Putamen (tissue), 1 donor: ENCODE measurements at places on chromosomes 11 and 22.

- DNase-seq: no peak
Observed at GRCh38 chr22:35103761-35104160, 37.8 kb downstream of the ISX start.

- DNase-seq: no peak
Observed at GRCh38 chr22:37547251-37547741, 13.0 kb upstream of the CDC42EP1 start.

DNA sequence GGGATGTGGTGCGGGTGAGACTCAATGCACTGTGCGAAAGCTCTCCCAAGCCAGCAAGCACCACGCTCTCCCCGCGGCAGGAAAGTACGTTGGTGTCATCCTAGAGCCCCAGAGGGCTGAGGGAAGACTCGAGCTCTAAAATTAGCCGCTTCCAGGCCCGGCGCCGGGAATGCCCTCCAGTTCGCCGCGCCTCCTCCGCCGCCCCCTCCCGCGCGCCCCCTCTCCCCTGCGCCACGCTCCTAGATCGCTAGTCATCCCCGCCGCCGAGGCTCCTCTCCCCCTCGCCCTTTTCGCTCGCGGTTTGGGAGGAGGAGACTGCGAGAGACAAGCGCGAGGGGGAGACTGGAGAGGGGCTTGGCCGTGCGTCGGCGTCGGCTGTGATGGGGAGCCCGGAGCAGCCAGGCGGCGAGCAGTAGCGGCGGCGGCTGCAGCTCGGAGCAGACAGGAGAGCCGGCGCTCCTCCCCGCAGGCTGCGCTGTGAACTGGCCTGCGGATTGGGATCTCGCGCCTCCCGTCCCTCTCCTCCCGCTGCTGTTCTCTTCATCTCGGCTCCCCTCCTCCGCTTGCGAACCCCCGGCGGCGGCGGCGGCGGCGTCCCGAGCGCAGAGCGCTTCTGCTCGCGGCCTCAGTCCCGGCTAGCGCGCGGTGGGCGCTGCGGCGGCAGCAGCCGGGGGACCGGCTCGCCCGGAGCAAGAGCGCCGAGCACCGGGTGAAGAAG lies at the start of gene FAT3:
Gene FAT3 (plus strand): TSS at position 412 of the 718 bp plus-strand sequence. CDS start 127,295 bp downstream, outside the sequence.
- DNase-seq: peak; percentile 66

- DNase-seq: no peak
Observed at GRCh38 chr11:93492464-93493251, 50.5 kb downstream of the SMCO4 start.

DNA sequence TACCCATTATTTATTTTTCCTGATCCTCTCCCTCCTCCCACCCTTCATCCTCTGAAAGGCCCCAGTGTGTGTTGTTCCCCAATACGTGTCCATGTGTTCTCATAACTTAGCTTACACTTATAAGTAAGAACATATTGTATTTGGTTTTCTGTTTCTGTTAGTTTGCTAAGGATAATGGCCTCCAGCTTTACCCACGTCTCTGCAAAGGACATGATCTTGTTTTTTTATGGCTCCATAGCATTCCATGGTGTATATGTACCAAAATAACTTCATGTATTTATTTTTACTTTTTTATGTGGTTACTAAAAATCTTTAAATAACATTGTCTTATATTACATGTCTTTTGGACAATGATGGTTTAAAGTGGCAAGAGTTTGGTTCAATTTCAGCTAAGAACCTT lies 15.2 kb downstream of the PDGFD start:
- DNase-seq: no peak

DNA sequence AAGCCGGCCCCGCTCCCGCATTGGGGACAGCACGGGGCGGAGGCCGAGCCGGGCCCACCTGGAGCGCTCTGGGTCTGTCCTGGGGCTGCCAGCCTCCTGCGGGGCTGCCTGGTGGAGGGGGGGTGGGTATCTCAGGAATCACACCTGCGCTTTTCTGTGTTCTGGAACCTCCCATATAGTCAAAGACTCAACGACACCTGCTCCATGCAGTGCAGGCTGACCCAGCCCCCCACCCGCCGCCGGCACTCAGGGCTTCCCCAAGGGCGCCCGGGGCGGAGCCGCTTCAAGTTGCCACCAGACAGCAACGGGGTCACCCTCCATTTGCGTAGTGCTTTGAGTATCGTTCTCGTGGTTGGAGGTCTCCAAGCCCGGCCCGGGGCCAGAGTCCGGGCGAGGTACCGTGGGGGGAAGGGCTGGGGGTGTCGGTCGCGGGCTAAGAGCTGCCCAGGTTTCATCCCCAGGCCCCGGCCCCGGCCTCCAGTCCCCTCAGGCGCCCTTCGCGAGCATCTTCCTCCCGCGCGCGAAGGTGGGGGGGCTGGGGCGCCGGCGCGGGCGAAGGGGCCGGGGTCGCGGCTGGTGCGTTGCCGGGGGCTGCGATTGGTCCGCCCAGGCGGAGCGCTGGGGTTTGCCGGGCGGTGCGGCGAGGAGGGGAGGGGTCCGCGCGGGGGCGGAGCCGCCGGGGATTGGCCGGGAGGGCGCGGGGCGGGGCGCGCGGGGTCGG lies 6.6 kb downstream of the TSPAN4 start:
- no peak for DNase-seq

GRCh38 chr11:112377946-112378345 lies 117.3 kb upstream of the PLET1 start:
- no peak for DNase-seq

DNA sequence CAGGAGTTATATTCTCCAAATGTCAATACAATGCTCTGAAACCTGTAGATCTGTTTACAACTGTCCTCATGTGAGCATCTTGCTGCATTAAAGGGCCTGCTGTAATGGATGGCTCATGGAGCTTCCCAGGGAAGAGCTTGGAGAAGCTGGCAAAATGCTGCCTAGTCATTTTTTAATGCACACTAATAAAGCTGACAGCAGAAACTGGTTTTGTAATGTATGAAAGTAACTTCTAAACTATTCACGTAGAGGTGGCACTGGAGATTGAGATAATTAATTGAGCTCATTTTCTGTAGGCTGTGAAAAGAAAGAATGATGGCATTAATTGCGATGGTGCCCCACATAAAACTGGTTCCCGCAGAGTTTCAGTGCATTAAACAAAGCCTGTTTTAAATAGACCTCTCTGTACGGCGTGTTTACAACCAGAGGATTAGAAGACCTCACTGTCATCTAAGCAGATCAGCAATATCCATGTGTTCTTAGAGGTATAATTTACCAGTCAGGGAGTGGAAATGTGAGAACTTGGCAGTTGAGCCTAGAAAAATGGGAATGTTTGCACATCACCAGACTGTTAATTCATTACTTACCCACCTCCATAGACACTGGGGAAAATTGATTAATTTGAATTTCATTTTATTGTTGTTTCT lies 16.0 kb downstream of the POLA2 start:
- DNase-seq: no peak

DNA sequence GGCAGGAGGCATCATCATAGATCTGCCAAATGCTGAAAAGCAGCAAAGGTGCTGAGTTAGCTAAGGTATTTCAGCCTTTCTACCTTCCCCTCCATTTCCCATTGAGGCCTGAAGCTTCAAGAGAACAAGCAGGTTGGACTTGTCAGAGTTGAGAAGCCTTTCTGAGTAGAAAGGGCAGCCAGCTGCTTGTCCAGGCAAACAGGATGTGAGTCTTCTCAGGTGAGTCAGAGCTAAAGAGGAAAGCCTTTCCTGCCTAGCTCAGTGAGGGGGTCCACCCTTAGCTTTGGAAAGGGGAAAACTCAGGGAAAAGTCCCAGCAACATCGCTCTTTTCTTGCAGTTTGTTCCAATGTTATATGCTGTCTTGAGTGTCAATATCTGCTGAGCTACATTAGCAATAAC lies 13.2 kb upstream of the MPZL2 start:
- DNase-seq: no peak

DNA sequence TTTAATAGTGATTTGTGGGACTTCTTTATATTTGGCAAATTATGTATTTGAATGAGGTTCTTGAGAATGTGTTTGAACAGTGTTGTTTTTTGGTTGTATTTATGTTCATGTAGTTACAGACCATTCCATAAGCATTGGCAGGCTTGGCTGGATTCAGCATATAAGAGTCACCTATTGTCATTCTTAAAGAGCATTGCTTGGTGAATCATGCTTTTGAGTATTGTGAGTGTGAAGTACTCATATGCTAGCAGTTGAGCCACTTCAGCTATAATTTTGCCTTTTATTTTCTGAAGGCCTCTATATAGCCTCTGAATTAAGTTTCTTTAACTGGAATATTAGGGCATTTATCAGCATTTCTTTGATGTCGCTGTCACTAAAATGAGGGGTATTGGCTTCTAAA lies 110.0 kb upstream of the GAL start:
- no peak for DNase-seq

- no peak for DNase-seq
Observed at GRCh38 chr11:25536289-25536688, 795.6 kb upstream of the ANO3 start.

DNA sequence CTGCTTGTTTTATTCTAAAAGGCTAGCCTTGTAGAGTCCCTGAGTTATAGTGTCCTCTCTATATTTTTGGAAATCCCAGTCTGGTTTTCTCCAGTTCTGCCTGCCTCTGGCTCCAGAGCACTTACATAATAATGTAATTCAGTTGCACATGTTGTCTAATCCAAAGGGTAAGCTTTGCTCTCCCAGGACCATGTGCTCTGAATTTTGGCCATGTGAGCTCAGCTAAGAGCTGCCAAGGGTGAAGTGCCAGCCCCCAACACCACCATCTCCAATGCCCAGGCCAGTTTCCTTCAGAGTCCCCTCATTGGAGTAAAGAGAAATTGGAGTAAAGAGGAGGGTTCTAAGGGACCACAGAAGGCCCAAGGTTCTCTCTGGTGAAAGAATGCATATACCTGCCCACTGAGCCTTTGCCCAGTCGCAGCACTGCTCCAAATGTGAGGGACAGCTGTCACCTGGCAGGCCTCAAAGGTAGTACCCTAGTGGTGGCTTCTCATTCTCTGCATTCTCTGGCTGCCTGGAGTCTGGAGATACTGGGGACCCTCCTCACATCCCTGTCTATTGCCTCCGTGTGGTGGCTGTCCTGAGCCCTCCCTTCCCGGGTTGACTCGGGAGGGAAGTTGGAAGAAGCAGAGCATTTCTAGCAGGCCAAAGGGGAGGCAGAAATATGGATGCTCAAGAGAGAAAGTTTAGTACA lies 4.9 kb downstream of the CRY2 start:
- peak; percentile 67 for DNase-seq

DNA sequence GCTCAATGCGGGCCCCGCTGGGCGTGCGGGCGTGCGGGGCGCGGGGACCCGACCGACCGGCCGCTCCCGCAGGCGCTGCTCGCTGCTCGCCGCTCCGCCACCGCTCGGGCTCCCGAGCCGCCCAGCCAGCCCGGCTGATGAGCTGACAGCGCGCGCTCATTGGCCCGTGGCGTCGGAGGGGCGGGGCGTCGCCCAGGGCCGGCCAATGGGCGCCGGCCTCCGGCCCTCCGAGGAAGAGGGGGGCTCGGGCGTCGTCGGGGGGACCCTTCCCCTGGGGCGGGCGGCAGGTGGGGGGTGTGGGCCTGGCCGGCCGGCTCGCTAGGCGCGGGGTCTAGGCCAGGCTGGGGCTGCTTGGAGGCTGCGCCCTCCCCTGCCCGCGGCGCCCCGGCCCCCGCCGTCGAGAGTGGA lies at the start of gene SCUBE1:
Gene SCUBE1 (minus strand): TSS at position 111 of the 408 bp plus-strand sequence. CDS start 111 bp downstream, outside the sequence.
- no peak for DNase-seq

DNA sequence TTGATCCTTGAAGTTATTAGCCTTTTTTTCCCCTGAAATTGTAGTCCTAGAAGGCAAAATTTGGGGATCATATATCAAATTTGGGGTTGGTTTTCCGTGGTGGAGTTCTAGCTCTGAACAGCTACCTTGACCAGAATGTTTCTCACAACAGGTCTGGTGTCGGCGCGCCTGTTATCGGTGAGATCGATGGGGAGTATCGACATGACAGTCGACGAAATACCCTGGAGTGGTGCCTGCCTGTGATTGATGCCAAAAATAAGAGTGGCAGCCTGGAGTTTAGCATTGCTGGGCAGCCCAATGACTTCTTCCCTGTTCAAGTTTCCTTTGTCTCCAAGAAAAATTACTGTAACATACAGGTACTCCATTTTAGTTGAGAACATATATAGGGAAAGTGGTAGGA lies 9.9 kb upstream of the PHLDB1 start:
- no peak for DNase-seq

- no peak for DNase-seq
Observed at GRCh38 chr11:18492888-18493287, 33.9 kb downstream of the TSG101 start.

DNA sequence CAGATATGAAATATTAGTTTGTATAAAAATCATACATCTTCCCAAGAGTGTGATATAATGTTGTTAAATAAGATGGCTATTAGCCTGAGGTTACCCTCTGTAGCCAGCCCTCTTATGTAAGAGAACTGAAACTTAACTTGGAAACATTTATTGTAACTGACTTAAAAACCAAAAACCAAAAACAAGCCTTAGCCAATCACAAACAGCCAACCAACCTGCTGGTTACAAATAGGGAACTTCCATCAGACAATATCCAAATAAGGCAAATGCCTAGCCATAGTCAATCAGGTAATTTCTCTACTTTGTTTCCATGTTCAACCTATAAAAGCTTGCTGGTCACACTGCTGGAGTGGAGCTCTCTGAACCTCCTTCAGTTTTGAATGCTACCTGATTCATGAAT lies 14.1 kb downstream of the KBTBD3 start:
- DNase-seq: no peak

GRCh38 chr11:61602775-61603569 lies 22.1 kb upstream of the SYT7 start:
- peak; percentile 61 for DNase-seq

GRCh38 chr11:119589001-119589400 lies 140.0 kb downstream of the NECTIN1 start:
- DNase-seq: peak; percentile 85

GRCh38 chr11:13310443-13310842 lies 32.9 kb downstream of the BMAL1 start:
- DNase-seq: no peak

GRCh38 chr22:46052331-46052771 lies 75.4 kb upstream of the WNT7B start:
- DNase-seq: no peak

GRCh38 chr11:117483372-117483771 lies 155.7 kb downstream of the CEP164 start:
- DNase-seq: no peak

DNA sequence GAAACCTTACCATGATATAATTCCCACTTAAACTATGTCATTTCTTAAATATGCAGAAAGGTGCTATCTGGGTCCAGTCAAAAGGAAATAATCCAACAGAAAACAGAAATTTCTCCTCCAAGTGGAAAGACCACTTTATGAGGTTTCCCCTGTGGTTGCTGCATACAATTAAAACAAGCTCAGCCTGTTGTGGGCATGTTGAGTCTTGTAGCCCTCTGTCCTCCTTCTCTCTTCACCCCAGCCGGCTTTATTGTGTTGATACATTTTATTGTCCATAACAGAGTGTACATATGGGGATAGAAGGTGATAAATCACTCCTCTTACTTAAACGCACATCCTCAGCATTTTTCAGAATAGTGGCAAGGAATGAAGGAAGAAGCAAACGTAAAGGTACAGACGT lies 126.0 kb upstream of the MTNR1B start:
- DNase-seq: no peak

- no peak for DNase-seq
Observed at GRCh38 chr11:65639623-65640482, 2.0 kb downstream of the SIPA1 start.
